Activated CD4-positive, alpha-beta T cell treated with anti-CD3 and anti-CD28 coated beads, Interleukin-2, amount 50 U/mL, for 48 hours (primary cell): ENCODE measurements at places on chromosomes 1 and 21.
A peak's percentile ranks its signal among the peaks of the same experiment; 100 is the strongest.

DNA sequence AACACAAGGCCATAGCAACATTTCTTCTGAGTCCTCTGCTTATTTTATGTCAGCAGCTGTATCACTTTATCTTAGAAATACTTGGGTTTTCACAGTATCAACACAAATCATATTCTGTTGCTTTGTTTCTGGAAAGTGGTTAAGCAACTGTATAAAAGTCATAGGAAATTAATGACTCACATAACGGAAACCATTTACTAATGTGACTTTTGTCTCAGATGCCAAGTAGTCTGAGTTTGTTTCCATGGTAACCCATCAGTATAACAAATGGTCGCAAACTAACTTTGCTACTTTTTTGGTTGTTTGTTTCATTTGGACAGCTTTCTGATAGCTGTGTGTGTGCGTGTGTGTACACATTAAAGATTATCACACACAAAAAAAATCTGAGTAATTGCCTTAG, 31.1 kb downstream of the EEIG2 start:
- no peak for DNase-seq

- DNase-seq: no peak
Observed at GRCh38 chr1:30681782-30682181, 41.6 kb downstream of the MATN1 start.

DNA sequence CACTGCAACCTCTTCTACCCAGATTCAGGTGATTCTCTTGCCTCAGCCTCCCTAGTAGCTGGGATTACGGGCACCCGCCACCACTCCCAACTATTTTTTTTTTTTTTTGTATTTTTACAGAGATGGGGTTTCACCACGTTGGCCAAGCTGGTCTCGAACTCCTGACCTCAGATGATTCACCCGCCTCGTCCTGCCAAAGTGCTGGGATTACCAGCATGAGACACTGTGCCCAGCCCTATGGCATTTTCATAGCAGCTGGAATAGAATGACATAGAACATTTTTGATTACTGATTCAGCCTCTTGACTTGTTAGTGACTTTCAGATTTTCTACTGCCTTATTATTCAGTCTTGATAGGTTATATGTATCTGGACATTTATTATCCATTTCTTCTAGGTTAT, 1046.2 kb downstream of the AMY1C start:
- DNase-seq: no peak

GRCh38 chr1:242811092-242811840, 286.8 kb upstream of the PLD5 start:
- no peak for DNase-seq

GRCh38 chr21:33036430-33037162, 10.9 kb downstream of the OLIG2 start:
- no peak for DNase-seq

GRCh38 chr1:211606332-211606913, 27.5 kb upstream of the SLC30A1 start:
- DNase-seq: no peak

DNA sequence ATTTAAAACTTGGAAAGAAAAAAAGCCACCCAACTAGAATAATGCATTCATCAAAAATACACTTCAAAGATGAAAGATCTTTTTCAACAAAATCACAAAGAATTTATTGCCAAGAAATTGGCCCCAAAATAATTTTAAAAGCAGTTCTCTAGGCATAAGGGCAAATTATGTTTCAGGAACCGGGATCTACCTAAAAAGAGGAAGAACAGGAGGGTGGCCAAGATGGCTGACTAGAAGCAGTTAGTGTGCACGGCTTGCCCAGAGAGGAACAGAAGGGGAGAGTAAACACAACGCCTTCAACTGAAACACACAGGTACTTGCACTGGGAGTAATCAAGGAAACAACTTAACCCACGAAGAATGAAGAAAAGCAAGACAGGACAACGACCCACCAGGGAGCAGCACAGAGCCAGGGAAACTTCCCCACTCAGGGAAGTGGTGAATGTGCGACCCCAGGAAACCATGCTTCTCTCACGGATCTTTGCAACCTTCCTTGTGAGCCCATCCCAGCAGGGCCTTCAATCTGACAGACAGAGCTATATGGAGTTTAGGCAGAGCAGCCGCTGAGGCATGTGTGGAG, 46.1 kb downstream of the ACKR1 start:
- DNase-seq: no peak

GRCh38 chr21:27953340-27954045, 986.6 kb upstream of the ADAMTS5 start:
- no peak for DNase-seq

DNA sequence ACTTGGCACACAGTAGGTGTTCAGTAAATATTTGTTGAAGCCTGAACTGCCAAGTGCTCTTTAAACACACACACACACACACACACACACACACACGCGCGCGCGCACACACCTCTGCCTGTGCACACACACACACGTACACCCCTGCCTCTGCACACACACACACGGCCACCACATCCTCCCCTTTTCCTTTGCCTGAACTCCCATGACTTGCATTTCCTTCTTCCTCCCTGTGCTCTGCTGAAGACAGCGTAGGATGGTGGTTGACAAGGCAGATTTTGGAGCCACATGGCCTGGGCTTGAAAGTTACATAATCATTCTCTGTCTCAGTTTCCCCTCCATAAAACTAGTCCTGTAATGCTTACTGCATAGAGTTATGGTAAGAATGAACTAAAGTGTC, 712.3 kb downstream of the PTPRU start:
- no peak for DNase-seq

- peak; percentile 65 for DNase-seq
Observed at GRCh38 chr1:165257969-165258459, 98.5 kb downstream of the LMX1A start.

DNA sequence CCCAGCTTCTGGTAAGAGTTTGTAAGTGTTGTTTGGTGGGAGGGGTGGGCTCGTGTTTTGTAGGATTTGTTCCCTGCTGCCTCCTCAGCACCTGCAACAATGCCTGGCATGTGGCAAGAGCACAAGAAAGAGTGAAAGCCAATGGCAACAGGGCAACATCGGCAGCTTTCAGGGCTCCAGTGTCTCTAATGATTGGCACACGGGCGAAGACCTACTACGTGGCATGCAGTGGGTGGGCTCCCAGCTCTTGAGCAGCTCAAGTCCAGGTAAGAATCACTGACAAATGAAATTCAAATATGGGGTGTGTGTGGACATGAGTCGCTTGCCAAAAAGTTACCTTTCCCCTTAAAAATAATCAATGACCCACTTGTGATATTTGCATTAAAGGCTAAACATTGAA, 23.9 kb upstream of the SLC1A7 start:
- no peak for DNase-seq

GRCh38 chr1:58779801-58780382, 4.0 kb downstream of the JUN start:
- DNase-seq: no peak

DNA sequence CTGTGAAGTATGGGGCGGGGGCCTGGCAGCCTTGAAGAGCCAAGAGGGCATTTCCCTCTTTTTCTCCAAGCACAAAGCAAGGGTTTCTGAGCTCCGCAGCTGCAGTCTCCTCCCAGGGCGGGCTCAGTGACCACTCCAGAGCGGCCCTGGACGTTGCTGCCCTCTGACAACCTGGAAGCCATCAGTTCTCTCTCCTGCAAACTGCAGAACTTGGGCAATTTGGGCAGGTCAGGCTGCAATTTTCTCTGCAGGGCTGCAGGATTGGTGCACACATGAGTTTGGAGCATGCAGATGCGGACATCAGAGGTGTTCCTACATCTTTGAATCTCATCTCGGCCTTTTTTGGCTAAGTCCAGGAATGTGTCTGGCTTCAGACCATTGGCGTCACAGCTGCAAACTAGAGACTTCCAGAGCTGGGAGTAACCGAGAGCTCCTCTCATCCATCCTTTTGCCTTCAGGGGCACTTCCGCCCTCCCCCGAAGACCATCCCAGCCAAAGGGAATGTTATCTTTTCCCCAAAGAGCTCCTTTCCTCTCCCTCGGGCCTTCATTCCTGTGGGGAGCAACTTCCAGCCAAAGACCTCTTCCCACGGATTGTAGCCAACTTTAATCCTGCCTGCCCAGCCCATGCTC, 139.6 kb upstream of the WNT4 start:
- DNase-seq: no peak

GRCh38 chr1:162908780-162909179, 47.8 kb upstream of the CCDC190 start:
- DNase-seq: no peak

DNA sequence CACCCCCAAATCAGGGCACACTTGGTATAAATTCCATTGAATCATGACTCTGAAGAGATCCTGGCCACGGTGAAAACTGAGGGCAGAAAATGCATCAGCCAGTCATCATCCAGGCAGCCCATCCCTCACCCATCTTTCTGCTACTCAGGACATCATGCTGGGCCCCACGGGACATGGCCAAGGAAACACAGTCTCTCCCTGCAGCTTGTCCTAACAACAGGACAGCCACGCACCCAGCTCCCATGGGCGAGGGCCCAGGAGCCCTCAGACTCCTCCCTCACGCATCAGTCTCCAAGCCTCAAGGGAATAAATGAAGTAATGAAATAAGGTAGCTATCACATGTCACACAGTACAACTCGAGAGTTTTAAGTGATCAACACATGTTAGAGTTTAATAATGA, 37.8 kb downstream of the ELK4 start:
- DNase-seq: no peak

DNA sequence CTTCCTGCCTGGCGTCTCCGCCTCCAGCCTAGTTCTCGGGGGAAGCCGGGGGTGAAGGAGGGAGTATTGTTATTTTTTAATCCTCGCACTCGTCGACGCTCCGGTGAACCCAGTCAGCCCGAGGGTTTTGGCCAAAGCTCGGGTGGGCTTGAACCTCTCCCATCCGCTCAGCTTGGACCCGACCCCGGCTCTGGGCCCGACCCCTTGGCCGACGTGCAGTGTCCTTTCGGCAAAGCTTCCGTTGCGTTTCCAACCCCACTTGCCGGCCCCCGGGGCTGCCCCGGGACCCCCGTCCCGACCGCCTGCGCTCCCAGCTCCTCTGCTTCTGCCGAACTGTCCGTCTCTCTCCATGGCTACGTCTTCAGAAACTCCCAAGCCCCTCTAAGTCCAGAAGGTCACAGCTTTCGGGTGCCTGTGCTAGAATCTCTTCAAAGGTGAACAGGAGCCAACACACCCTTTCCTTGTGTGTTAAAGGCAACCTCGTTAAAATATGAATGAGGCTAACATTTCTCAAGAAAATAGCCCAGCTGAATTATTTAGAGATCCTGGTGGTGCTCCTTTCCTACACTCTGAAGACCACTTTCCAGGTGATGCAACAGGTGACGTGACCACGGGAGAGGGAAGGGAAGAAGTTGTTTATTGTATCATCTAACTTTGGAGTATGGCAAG, 647 bp downstream of the DESI2 start:
- no peak for DNase-seq

- no peak for DNase-seq
Observed at GRCh38 chr1:160109686-160110085, 5.9 kb upstream of the ATP1A2 start.

DNA sequence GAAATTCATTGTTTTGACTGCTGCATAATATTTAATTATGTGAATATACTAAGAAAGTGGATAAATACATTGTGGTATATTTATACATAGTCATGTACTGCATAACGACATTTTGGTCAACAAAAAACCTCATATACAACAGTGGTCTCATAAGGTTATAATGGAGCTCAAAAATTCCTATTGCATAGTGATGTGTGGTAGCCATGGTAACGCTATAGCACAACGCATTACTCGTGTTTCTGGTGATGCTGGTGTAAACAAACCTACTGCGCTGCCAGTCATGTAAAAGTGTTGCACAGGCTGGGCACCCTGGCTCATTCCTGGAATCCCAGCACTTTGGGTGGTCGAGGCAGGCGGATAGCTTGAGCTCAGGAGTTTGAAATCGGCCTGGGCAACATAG, 52.6 kb upstream of the NHLH2 start:
- DNase-seq: no peak

DNA sequence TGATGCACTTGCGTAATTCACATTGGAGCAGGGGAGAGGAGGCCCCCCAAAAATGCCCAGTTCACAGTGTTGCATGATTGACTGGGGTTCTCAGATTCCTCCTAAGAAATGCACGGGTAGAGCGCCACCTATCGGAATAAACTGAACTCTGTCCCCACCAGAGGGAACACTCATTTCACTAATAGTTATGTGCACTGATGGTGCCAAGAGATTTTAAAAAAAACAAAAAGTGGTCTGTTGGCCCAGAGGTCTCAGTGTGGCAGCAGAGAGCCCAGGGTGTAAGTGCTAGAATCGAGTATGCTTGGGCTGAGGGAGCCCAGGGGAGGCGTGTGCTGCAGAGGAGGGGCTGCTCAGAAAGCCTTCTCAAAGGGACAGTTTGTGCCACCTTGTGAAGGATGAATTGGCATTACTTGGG, 6.9 kb downstream of the PINK1 start:
- DNase-seq: peak; percentile 68

- peak; percentile 48 for DNase-seq
Observed at GRCh38 chr1:181423301-181423918, 59.9 kb upstream of the CACNA1E start.

DNA sequence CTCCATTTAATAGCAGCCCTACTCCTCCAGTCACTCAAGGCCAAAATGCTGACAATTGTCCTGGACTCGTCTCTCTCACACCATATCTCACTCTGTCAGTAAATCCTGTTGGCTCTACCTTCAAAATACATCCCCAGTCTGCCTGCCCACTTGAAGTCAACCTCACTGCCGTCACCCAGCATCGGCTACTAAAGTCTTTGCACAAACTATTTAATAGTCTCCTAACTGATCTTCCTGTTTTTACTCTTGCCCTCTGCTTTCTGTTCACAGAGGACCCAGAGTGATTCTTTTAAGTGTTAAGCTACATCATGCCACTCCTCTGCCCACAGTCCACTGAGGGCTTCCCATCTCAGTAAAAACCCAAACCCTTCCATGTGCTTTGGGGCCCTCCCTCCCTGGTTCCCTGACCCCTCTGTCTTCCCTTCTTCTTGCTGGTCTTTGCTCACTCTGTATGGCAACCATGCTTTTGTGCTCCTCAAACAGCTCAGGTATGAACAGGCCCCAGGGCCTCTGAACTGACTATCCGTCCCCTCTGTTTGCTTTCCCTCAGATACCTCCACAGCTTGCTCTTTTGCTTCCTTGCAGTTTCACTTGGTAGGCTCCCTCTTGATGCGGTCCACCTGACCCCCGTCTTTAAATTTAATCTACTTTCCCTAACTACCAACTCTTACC, 19.0 kb downstream of the RNASEL start:
- no peak for DNase-seq

DNA sequence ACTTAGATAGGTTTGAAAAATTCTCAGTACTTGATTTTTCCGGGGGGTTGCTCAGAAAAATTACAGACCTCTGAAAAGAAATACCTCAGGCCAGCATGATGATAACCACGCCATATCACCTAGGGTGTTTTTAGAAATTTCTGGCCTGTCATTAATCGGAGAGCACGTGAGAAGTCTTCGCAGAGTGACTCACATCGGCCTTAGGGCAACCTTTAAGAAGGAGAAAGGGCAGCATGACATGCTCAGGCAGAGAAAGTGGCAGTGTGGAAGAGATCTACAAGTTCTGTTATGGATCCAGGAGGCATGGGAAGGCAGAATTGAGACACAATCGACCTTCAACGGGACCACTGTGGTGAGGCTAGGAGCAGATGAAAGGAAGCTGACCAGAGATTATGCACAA, 506.3 kb downstream of the LMO4 start:
- DNase-seq: no peak

GRCh38 chr1:168963601-168964000, 142.9 kb upstream of the ATP1B1 start:
- DNase-seq: no peak
